RPMI8226 (cell line): ENCODE measurements at places on chromosomes 11 and 22.
A peak's percentile ranks its signal among the peaks of the same experiment; 100 is the strongest.

GRCh38 chr11:70849031-70849430 lies 403.3 kb downstream of the SHANK2 start:
- DNase-seq = no peak

DNA sequence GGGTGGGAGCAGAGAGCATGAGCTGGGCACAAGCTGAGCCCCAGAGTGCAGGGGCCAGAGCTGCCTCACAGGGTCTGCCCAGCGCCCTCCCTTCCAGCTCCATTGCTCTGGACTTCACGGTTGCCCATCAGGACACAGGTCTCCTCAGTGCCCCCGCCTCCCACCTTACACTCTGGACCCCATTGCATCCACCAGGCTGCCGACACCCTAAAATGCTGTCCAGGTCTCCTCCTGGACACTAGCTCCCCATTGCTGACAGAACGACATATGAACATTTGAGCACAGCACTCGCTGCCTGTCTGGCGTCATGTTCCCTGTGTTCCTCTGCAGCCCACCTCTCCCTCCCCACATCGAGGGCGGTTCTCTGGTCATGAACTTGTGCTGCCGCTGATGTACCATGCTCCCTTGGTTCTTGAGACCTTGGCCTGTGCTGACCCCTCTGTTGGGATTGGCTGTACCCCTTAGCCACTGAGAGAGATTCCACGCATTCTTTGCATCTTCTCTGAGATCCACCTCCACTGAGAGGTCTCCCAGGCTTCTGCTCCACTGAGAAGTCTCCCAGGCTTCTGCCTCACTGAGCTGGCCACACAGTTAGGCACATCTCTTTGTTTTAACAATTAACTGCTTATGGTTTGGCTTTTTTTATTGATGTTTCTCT lies 34.2 kb upstream of the NECTIN1 start:
- DNase-seq = no peak

DNA sequence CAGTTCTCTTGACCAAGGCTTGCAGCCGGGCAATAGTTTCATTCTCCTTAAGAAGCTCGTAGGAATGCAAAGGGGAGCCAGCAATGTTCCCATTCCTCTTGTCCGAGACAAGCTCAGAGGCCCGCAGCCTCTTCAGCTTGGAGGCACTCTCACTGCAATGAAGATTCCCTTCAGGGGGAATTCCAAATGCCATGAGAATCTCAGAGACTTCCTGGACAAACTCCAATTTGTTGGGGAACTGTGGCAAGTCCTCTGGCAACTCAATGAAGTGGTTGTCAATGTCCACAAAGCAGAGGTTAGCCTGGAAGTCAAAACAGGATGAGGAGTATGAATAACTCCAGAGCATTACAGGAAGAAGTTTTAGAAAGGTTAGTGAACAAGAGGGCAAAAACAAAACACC lies 84.4 kb downstream of the DENND5A start:
- DNase-seq = no peak

DNA sequence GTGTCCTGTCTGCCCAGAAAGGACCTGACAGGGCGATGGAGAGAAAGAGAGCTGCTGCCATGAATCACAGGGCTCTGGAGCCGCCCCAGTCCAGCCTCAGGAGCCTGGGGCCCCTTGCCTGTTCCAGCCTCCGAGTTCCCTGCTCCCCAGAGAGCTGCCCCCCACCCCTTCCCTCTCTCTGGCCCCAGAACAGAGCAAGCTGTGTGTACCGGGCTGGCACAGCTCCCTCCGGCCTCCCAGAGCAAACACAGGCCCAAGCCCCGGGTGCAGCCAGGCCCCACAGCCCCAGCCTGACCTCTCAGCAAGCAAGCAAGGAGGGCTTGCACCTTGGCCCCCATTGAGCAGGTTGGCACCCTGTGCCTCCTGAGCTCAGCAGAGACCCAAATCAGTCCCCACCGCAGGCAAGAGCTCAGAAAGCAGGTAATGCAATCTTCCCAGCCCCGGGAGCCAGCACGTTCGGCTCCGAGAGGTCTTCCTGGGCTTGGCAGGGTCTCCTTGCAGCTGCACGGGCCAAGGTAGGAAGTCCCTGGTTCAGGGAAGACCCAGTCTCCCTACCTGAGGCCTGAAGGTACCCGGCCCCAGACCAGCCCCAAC lies 1.4 kb downstream of the PACSIN3 start:
- DNase-seq = no peak

- no peak for DNase-seq
These were observed 5.1 kb upstream of the KRTAP5-9 start for GRCh38 chr11:71542879-71543777.

DNA sequence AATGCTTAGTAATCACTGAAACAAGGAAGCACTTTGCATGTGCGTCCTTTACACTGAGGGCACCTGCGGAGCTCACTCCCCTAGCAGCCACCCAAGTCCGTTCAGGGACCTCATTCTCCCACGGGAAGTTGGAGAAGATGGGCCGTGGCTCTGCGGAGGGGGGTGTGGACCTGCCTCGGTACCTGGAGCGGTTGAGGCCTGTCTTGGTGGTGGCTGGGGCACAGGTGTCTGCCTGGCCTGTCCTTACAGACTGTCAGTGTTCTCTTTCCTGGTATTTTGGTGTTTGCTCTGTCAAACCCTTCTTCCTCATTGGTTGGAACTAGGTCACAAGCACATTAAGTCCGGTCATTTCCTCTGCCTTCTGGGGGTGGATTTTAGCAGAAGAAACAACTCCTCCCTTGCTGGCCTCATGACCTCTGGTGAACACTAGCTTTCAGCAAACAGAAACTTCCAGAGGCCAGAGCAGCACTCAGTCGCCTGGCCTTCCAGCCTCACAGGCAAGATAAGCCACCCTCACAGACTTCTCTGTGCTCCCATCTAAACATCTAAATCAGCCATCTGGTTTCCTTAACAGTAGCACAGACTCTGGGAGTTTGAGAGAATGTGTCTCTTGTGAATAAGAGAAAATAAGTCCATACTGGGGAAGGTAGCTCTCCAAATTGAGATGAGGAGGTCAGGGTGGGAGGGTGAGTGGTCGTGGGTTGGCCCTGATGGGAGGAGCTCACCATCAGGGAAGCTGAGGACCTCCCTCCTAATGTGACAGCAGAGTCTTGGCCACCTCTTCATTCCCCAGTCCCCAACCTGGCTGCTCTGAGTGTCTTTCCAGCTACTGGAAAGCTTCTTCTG lies 8.6 kb downstream of the SNAP29 start:
- no peak for DNase-seq

DNA sequence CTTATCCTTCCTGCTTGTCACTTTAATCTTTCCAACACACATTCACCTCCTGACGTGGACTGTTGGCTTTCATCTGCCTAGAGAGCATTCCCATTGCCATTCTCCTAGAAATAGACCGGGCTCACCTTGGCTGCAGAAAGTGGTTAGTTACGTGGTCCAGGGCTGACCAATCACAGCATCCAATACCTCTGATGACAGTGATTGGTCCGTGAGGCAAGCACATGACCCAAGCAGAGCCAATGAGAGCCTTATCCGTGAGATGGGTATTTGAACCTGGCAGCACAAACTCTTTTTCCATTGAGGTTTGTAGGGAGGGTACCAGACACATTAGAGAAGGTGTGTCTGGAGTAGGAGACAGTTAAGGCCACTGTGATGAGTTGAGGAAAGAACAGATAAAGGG lies 85.8 kb downstream of the MIAT start:
- no peak for DNase-seq

DNA sequence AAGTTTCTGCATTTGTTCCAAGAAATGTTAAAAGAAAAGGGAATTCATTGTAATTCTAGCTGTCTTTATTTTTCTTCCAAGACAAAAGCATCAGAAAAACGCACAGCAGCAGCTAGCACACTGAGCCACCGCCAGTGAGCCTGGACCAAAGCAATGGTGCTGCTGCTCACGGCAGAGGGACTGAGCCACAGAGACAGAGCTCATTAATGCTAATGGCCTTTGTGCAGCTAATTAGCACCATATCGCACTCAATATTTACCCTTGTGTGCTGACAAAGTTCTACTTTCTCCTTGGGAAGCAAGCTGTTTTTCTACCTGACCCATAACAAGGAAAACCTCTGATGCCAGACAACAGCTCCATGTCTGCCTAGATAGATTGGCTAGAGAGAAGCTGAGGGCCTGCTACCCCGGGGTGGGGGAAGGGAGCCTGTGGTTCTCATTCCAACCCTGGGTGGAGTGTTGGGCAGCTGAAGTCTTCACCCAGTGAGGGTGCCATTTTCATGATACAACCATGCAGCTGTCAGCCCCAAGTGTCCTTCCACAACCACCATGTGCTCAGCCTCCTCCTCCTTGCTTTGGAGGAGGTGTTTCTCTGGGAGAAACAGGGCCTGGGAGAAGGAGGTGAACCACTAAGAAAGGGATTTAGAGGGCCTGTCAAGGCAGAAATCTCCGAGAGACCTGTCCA lies 131.1 kb upstream of the NCAM1 start:
- no peak for DNase-seq

DNA sequence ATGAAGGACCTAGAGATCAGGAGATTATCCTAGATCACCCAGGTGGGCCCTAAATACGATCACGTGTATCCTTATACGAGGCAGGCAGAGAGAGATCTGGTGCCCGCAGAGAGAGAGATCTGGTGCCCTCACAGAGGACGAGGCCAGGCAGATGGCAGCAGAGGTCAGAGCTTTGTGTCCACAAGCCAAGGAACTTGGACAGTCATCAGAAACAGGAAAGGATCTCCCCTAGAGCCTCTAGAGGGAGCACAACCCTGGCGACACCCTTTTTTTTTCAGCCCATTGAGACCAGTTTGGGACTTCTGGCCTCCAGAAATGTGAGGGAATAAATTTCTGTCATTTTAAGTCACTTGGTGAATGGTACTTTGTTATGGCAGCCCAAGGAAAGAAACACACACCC lies 25.5 kb upstream of the TIMP3 start:
- peak; percentile 15 for DNase-seq

DNA sequence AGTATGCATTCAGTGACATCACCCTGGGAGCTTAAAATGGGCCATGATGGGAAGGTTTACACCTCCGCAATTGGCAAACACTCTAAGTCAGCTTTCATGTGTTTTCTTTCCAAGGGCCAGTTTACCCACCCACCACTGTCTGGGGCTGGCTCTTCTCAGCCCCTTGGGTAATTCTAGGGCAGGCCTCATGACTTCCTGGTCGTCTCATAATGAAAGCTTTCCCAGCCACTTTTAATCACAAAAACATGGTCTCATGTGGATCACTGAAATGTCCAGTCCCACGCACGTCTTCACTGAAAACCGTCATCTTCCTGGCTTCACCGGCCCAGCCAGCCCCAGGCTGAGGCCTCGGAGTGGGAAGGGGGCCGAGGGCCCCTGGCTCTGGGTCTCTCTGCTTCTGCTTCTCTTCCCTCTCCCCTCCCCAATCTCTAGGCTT lies 58.5 kb upstream of the ANO1 start:
- DNase-seq = no peak

GRCh38 chr11:76162336-76163288 lies 43.7 kb downstream of the WNT11 start:
- DNase-seq = no peak

DNA sequence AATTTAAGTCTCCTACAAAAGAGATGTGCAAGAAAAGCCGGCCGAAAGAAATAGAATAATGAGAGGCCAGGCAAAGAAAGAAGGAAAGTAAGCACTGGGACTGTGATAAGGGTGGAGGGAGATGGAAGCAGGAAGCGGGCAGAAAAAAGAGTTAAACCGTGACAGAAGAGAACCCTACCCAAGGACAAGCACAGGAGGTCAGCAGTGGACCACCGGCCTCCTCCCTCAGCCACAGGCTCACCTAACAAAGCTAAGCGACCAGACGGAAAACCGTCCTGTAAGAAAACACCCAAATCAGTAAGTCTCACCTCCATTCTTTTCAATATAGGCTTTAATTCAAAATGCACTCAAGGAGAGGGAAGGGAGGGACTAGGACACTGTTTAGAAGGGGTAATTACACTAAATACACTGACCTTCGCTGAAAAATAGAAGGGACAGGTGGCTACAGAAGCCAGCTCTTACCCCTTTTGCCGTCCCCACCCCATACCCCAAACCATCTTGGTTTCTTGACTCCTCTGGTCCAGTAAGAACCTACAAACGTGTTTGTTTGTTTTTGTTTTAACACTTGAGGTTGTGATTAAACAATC lies 1.9 kb downstream of the FAM181B start:
- no peak for DNase-seq

- no peak for DNase-seq
These were observed 47.2 kb downstream of the LRFN4 start for GRCh38 chr11:66904055-66904454.

DNA sequence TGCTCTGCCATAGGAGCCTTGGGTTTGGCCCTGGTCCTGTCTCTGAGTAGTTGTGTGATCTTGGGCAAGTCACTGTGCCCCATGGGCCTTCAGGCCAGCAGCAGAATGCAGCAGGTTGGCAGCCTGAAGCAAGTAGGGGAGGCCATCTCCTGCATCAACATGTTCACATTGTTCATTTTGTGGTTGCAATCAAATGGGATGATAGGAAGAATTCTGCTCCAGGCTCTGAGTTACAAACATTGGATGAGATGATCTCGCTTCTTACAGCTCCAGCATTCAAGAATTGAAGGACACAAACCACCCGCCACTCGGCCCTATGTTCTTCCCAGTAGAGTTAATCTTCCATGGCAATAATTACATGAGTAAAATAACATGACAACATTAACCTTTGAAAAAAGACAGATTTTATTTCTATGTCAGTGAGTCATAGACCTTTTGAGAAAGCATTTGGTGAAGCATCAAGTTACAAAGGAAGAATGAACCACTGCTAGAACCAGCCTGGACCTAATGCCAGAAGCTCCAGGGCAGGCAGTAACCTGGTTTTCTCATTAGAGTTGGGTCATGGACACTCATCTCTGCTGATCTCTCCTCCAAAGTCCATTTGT lies 308.3 kb upstream of the NCAM1 start:
- no peak for DNase-seq

DNA sequence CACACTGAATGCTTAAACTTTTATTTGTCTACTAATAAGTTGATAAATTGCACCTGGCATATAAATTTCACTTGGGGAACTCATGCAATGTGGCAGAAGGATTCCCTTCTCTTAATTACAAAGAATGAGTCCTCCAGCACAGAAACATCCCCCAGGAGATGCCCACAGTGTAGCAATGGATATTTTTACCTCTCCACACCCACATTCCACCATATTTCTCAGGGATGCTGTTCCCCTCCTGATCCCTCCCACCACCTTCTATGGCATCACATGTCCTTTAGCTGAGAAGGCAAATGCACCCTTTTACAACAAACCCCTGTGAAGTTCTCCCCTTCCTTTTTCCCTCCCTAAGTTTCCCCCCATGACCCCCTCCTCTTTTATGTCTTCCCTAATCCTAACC lies 56.1 kb upstream of the UBASH3B start:
- no peak for DNase-seq

- no peak for DNase-seq
These were observed 19.2 kb downstream of the NTM start for GRCh38 chr11:131389582-131389981.

GRCh38 chr11:1656061-1656441 lies 26.5 kb downstream of the KRTAP5-5 start:
- no peak for DNase-seq

- DNase-seq = no peak
These were observed at the start of gene HORMAD2 for GRCh38 chr22:30079952-30080533. Gene HORMAD2, plus strand, starts transcription at chr22:30080464. Its CDS starts 13,489 bp downstream, at chr22:30093953.

GRCh38 chr11:111520560-111520959 lies 6.0 kb downstream of the HOATZ start:
- DNase-seq = no peak

GRCh38 chr11:68841718-68842426 lies at the start of gene CPT1A:
Gene CPT1A, minus strand, starts transcription at chr11:68841916. Its CDS starts 26,442 bp downstream, at chr11:68815474.
- DNase-seq = peak; percentile 91
